ENCODE measurements at places on chromosomes 11 and 22.
A peak's percentile ranks its signal among the peaks of the same experiment; 100 is the strongest.

DNA sequence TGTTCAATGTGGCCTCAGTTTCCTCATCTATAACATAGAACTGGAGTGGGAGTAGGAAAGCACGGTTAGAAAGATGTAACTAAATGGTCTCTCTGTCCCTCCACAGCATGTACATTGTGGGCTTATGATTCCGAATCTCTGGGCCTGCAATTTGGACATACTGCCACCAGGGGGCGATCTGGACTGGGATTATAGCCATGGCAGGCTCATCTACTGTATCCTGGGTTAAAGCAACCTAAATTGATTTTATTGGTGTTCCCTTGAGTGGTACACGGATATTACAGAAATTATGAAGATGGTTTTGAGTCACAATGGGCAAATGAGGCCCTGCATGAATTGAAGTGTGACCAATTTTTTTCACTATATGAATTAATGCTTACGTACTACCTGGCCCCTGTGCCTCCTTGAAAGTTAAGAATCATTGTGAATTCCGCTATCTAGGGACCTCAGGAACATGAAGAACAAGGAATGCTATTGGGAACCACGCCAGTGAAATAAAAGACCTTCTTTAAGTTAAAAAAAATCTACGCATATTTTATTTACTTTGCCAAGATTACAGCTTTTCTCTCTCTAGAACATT, 32.9 kb downstream of the TST start:
- DNase-seq: no peak

- peak; percentile 91 for DNase-seq
These were observed 4.5 kb upstream of the NCF4 start for GRCh38 chr22:36856121-36856791.

- DNase-seq: no peak
These were observed 205.9 kb downstream of the CTTN start for GRCh38 chr11:70604221-70604620.

- DNase-seq: no peak
These were observed 1539.4 kb upstream of the TENM4 start for GRCh38 chr11:80980227-80980626.

Data from activated naive CD4-positive, alpha-beta T cell treated with anti-CD3 and anti-CD28 coated beads, Interleukin-2, amount 50 U/mL, for 72 hours (primary cell).